CD4-positive, alpha-beta T cell treated with Interleukin-4 for 1 hour (primary cell): ENCODE measurements at places on chromosomes 12 and 14.

GRCh38 chr12:107670999-107671643 is 14.5 kb upstream of the PWP1 start:
- DNase-seq = peak; percentile 23

- no peak for DNase-seq
Measured at GRCh38 chr14:57389646-57390036, 745 bp upstream of the NAA30 start.

- DNase-seq = no peak
Measured at GRCh38 chr14:89277203-89277602, 139.8 kb downstream of the FOXN3 start.

DNA sequence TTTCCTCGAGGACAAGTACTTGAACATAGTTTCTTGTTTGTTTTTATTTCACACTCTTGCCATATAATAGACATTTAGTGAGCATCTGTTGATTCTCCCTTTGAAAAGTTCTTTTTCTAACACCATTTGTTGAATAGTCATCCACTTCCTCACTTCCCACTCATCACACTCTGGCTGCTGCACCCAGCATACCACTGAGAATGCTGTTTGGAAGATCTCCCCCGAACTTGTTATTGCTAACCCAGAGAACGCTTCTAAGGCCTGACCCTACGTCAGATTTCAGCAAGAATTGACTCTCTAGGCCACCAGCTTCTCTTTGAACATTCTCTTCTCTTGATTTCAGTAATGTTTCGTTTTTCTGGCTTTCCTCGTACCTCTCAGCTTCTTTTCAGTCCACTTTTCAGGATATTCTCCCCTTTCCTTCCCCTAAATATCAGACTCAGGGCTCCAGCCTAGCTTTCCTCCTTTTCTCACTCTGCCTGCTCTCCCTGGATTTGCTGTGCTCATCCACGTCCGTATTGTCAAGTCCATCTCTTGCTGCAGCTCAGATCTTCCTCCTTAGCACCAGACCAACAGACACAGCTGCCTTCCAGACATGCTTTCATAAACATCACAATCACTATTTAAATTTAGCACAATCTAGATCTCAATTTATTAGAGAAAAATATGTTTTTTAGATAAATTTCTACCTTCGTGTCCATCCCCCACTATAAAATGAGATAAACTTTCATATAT is 94.0 kb upstream of the SLC38A4 start:
- DNase-seq = no peak

GRCh38 chr14:64856529-64857445 is 22.9 kb downstream of the SPTB start:
- no peak for DNase-seq

GRCh38 chr14:50399251-50400032 is 2.8 kb upstream of the CDKL1 start:
- no peak for DNase-seq

GRCh38 chr12:7346551-7347225 is 42.8 kb downstream of the ACSM4 start:
- DNase-seq = peak; percentile 22

GRCh38 chr12:31325524-31325875 is 450 bp downstream of the SINHCAF start:
- no peak for DNase-seq

- no peak for DNase-seq
Measured at GRCh38 chr12:40945772-40946171, 242.3 kb upstream of the PDZRN4 start.

DNA sequence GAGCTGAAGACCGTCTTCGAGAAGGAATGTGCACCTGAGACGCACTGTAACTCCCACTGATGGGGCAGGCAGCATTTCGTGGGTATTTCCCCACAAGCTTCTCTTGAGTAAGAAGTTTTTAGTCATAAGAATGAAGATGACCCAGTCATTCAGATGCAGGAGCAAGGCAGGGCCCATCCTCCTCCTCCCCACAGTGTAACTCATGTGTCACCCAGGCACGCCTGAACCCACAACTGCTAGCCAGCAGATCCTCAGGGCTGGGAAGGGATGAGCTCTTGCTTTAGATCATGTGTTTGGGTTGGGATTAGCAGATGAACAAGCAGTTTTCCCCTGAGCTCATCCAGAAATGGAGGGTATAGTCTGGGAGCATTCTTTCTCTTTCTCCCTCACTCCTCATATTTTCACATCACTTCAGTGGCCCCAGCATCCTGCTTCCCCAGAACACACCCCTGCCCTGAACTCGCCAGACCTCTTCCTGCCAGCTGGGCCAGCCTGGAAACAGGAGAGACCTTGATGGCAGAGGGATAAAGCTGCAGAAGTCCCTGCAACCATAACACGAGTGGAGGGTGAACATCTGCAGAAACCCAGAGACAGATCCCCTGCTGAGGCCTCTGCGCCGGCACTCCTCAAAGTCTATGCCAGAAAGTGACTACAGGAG is 73.3 kb downstream of the B4GALNT3 start:
- no peak for DNase-seq

DNA sequence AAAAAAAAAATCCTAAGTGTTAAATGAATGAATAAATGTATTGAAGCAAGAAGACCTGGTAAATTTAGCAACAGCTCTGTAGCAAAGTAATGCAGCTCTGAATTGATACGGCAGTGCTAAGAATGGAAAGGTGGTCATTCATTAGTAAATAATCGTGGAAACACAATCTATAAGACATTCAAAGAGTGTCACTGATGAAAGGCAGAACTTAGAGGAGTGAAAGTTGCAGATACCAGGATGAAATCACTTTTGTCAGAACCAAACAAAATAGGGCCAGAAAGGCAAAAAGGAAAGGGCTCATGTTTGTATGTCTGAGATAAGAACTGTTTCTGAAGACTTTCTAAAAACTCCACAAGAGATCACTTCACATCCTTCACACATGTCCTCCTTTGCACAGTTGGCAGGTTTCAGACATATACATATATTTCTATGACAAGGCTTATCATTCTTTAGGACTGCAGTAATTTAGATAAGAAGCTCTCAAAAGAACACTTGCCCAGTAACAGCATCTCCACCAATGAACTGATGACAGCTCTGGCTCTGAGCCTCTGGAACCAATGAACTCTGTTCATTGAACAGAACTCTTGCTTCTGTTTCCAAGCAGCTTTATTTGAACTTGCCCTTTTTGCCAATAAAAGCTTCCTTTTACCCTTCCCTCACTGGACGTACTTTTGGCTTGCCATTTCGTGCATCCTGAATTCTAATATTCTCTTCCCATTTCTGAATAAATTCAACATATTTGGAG is 4.2 kb upstream of the LRR1 start:
- no peak for DNase-seq

DNA sequence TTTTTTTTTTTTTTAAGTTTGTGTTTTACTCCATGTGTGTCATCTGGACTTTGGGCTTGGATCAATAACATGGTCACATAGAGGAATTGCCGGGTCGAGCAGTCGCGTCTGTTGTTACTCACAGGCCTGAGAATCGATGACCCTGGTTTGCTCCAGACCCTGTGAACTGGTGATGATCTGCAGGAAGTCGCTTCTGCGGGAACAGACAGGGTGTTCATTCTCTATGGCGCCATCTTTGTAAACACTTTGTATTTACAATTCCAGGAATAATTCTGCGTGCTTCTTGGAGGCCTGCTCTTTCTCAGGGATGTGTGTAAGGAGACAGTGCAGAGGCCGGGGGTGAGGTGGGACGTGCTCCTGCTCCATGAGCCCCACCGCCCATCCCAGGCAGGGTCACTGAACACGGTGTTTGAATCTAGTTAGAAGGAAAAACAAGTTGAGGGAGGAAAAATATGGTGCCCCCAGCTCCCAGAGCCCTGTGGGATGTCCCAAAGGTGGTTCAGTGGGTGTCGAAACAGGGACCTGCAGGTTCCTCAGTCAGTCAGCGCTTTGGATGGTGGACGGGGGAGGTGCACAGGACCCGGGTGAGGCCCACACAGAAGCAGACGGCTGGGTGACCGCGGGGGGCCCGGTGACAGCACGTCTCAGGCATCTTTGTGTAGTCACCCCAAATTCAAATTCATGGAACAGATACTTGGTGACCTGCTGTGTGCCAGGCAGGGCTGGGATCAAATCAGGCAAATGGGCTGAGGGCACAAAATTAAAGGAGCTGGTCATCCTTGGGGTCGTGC is 58.8 kb downstream of the ADGRD1 start:
- no peak for DNase-seq

- no peak for DNase-seq
Measured at GRCh38 chr14:90849787-90850444, 33.7 kb upstream of the TTC7B start.

GRCh38 chr12:119613319-119613936 is 19.9 kb downstream of the TMEM233 start:
- DNase-seq = no peak

DNA sequence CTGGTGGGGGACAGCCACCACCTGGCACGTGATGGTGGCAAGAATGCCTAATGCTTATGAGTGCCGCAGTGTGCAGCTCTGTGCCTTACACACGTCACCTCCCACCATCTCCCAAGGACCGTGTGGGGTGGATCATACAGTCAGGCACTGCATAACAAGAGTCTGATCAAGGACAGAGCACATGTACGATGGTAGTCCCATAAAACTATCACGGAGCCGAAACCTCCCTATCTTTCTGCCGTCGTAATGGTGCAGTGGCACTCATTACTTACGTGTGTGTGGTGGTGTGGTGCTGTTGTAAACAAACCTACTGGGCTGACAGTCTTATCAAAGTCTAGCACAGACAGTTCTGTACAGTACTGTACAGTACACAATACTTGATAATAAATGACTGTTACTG is 89.3 kb downstream of the CACNA1C start:
- no peak for DNase-seq

GRCh38 chr14:78401866-78402265 is 231.7 kb downstream of the NRXN3 start:
- DNase-seq = no peak

DNA sequence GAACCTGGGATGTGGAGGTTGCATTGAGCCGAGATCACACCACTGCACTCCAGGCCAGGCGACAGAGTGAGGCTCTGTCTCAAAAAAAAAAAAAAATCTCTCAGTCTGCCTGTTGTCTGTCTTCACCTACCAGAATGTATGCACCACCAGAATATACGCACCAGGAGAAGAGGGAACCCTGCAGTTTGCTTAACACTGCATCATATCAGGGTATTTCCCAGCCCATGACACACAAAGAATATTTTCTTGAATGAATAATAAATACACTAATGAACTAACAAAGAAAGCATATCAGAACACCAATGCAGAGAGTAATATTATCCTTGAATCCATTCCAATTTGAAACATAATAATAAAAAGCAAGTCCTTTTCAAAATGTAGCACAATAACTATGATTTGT is 44.2 kb upstream of the FOXN3 start:
- no peak for DNase-seq

DNA sequence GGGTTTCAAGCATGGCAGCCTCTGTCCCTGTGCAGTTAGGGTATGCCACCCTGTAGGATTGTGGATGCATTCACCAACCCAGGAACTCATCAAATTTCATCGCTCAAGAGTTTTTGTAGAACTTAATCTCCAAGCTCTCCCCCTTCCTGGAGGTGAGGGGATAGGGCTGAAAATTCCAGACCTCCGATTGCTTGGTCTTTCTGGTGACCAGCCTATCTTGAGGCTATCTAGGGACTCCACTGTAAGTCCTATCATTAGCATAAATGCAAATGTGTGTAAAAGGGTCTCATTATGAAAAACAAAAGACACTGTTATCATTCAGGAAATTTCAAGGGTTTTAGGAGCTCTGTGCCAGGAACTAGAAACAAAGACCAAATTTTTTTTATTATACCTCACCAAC is 244.0 kb downstream of the DUSP6 start:
- DNase-seq = no peak

GRCh38 chr12:10084733-10085132 is 14.1 kb downstream of the CLEC1A start:
- DNase-seq = no peak

DNA sequence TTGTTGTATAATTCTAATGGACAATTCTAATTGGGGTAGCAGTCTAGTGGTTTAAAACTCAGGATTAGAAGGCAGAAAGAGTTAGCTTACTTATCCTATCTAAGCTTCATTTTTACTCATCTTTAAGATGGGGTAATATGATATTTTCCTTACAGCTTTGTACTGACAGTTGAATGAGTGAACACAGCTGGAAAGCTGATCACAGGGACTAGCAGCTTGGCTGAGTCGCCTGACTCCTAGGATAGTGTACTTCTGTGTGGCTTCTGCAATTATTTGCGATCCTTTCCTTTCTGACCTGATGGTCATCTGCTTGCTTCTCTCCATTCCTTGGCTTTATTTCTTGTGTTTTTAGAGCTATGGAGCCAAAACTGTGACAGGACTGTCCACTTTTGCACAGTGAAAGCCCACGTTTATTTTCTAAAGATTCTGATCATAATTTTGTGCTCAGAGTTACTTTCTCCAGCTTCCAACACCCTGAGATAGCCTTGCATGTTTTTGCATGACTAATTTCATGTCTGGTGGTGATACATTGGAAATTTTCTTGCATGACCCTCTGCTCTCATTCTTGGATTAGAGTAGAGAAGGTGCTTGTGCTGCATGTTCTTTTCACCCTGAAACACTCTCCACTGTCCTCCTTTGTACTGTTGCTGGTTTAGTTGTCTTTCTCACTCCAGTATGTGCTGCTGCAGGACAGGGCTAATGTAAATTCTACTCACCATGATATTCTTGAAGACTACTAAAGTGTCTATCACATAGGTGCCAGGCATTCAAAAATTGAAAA is 377.0 kb upstream of the ATP2B1 start:
- no peak for DNase-seq
